ENCODE measurements at places on chromosomes 3 and 15.

- DNase-seq, result no peak
Observed at GRCh38 chr3:18382760-18383369, 42.3 kb downstream of the SATB1 start.

DNA sequence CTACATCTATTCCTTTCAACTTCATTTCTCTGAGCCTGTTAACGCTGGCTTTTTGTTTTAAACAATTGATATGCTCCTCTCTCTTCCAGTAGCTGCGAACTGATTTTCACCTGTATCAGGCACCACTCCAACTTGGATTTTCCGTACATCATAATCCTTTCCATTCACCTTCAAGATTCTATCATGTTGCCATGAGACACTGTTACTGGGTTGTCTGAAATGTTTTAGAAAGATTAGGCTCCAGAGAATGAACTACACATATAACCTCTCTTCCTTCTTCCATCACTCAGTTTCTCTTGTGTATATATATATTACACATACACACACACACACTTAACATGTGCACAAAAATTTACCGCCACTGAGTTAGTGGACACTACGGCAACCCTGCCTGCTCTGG lies at the start of gene USP50:
USP50 (minus strand) TSS at position 101 of the 400 bp plus-strand sequence. CDS start 141 bp downstream, outside the sequence.
- DNase-seq, result no peak

- peak; percentile 90 for DNase-seq
Observed at GRCh38 chr3:44976002-44976815, at the start of the genes EXOSC7 and ZDHHC3. TSS of gene EXOSC7 (plus strand) at chr3:44976244. CDS start at chr3:44976278, 34 bp downstream. TSS of gene ZDHHC3 (minus strand) at chr3:44976174. CDS start at chr3:44959436, 16,738 bp downstream.

DNA sequence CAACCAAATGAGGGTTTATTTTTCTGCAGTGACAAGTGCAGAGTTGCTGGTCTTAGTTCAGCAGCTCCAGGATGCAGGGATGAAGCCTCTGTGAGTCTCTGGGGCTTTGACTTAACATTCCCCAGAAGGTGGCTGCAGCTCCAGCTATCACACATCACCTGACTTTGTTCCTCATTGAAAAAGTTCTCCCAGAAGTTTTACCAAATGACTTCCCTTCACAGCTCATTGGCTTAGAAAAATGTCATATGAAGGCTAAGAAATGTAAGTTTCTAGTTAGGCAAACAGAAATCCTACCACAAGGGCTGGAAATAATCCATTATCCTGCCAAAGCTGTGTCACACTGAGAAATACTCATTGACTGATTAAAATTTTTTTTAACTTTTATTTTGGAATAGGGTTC lies 184.9 kb downstream of the MINAR1 start:
- no peak for DNase-seq

- no peak for DNase-seq
Observed at GRCh38 chr3:23372285-23372684, 169.2 kb downstream of the UBE2E2 start.

All from mucosa of descending colon (tissue), 3 donors.